ENCODE measurements at places on chromosomes 2 and 18.

- DNase-seq: no peak
These were observed 4.6 kb downstream of the ATG16L1 start for GRCh38 chr2:233256048-233256447.

DNA sequence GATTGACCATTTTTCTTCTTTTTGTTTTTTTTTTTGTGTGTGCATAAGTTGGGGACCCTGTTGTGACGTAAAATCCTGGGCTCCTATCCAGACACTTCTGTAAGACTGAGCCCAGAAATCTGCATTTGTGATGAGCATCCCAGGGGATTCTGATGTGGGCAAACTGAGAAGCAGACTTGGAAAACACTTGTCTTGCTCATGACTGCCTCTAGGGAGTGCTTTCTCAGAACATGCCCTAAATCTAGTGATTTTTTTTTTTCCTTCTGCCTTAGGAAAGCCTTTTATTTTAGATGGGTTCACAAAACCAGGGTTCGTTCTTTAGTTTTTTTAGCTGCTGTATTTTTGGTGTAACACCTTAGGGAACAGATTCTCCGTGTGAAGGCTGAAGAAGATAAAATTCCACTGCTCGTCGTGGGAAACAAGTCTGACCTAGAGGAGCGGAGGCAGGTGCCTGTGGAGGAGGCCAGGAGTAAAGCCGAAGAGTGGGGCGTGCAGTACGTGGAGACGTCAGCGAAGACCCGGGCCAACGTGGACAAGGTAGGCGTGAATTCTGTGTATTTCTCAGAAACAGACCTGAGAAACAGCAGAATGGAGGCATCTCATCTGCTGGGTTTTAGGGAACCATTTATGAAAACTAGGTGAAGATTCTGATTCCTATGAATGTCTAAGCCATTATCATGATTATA, 36.7 kb downstream of the RALB start:
- no peak for DNase-seq

DNA sequence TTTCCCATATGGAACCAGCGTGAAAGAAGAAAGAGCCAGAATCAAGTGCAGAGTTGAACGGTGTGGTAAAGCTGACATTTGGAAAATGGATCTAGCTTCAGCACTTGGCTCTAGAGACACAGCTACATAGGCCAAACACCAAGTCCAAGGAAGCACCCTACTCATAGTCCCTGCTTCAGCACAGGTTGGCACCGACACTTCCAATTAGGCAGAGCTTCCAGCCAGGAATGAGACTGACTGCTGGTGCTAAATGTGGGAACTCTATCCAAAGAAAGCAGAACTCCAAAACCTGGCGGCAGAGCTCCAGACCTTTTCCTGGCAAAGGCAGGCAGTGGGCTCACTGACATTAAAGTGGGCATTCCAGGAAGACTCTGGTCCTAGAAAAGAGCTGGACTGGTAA, 125.4 kb upstream of the CTNNA2 start:
- DNase-seq: no peak

DNA sequence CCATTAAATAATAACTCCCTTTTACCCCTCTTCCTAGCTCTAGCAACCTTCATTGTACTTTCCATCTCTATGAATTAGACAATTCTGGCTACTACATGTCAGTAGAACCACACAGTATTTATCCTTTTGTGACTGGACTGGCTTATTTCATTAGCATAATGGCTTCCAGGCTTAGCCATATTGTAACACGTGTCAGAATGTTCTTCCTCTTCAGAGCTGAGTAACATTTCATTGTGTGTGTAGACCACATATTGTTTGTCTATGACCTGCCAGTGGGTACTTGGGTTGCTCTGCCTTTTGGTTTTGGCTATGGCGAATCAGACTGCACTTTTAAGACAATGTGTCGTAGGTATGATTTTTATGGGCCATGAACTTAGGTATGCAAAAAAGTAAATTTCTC, 20.9 kb downstream of the TSN start:
- DNase-seq: no peak

GRCh38 chr2:216888081-216888480, 28.2 kb upstream of the TNP1 start:
- DNase-seq: no peak

DNA sequence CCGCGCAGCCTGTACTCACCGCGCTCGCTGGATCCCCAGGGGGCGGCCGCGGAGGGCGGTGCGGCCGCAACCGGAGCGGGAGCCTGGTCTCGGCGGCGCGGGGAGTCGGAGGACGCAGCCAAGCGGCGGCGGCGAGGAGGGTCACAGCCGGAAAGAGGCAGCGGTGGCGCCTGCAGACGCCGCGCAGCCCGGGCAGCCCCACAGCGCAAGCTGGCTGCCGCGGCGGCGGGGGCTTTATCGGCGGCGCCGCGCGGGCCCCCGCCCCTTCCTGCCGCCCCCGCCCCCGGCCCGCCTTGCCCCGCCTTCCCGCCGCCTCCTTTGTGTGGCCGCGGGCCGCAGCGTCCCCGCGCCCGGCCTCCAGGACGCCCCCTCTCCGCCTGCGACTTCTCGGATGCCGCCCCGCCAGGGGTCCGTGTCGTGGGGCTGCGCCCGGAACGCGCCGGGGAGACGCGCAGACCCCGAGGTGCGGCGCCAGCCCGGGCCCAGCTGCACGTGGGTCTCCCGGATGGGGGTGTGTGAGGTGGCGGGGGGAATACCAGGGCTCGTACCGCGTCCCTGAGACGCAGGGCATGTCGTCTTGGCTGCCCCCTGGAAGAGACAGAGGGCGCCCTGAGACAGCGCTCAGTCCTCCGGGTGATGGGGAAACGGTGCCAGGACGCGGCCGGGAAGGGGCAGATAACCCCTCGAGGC, at the start of gene SERPINE2:
Gene SERPINE2 (minus strand): TSS at position 207 of the 690 bp plus-strand sequence. CDS start 37,386 bp downstream, outside the sequence.
- peak; percentile 73 for DNase-seq

Measured in stimulated activated naive CD8-positive, alpha-beta T cell treated with anti-CD3 and anti-CD28 coated beads, Interleukin-15, Interleukin-2, amounts not matched to agents 100 U/mL and 50 U/mL, for 24 hours (primary cell).